ENCODE measurements at places on chromosomes 1 and 21.
A peak's percentile ranks its signal among the peaks of the same experiment; 100 is the strongest.

DNA sequence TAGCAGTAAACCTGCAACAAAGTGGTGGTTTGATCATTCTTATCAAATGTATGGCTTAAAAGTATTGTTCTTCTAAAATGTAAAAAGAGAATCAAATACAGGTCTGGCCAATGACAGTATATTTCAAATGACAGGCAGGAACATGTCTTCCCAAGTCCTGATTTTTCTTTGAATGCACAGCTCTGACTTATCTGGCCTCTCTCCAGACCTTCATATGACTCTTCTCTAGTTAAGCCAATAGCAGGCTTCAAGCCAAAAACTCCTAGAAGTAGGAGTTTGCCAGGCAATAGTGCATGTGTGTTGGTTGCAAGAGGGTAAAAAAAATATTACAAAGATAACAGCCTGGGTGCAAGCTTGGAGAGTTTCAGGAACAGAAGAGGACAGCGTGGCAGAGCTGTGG is 345.5 kb downstream of the SMYD3 start:
- DNase-seq = peak; percentile 77

- DNase-seq = no peak
Measured at GRCh38 chr1:165253818-165254254, 102.7 kb downstream of the LMX1A start.

GRCh38 chr1:109826930-109827349 is 63.2 kb upstream of the EPS8L3 start:
- DNase-seq = no peak

DNA sequence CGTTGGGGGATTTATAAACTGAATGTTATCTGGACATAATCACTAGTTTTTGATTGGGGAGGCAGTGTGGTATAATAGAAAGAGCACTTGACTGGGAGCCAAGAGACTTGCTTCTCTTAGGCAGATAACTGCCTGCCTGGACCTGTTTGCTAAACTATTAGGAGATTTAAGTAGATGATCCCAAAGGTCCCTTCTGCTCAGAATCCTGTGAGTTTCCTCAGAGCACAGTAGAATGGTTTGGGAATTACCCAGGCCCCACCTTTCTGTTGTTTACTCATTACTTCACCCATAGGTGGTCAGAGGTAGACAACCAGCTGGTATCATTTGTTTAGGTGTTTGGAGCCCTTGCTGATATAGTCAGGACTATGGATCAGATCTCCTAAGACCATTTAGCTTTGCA is 10.3 kb upstream of the PODN start:
- no peak for DNase-seq

DNA sequence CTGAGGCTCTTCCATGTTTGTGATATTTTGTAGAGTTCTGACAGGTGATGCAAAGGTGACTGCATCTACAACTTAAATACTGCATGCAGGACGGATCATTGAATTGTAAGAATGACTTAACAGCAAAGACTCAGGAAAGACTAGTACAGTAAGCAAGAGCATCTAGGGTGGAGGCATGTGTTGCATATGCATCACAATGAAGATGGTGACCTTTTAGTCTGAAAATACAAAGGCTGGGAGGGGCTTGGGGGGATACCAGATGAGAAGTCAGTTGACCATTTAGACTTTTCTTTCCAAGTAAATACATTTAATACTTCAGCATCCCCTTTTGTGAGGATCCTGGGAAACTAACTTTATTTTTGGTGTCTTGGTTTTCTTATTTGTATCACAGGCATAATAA is 145.5 kb downstream of the NUF2 start:
- DNase-seq = no peak

DNA sequence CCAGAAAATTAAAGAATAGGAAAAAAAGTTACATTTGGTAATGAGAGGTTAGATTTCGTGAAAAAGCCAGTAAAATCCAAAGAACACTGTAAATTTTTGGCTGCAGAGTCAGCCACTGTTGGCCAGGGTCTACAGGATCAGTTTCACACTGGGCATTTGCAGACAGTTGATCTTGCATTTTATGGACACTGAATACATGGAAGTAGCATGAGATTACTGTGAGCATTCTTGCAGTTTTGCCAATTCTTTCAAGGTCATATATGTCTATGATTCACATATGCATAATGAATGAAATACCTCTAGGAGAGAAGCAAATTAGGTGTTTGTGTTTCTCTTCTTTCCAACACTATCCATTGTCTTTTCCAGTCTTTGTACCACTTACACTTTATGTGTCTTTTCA is 200.8 kb upstream of the DPYD start:
- peak; percentile 32 for DNase-seq

- DNase-seq = no peak
Measured at GRCh38 chr1:204126956-204127355, 24.9 kb downstream of the ETNK2 start.

DNA sequence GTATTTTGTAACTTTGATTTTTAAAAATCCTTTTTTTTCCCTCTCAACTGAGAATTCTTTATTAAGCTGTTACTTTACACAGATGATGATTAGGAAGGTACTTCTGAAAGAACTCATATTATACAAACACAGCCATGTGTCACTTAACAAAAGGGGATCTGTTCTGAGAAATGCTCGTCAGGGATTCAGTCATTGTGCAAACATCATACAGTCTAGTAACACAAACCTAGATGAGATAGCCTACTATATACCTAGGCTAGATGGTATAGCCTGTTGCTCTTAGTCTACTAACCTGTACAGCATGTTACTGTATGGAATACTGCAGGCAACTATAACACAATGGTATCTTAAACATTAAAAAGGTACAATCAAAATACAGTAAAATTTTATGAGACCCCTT is 24.9 kb downstream of the AHCTF1 start:
- DNase-seq = no peak

GRCh38 chr1:156760092-156760795 is 7.1 kb upstream of the PRCC start:
- no peak for DNase-seq

- DNase-seq = no peak
Measured at GRCh38 chr21:16583556-16583955, 853.8 kb downstream of the USP25 start.

DNA sequence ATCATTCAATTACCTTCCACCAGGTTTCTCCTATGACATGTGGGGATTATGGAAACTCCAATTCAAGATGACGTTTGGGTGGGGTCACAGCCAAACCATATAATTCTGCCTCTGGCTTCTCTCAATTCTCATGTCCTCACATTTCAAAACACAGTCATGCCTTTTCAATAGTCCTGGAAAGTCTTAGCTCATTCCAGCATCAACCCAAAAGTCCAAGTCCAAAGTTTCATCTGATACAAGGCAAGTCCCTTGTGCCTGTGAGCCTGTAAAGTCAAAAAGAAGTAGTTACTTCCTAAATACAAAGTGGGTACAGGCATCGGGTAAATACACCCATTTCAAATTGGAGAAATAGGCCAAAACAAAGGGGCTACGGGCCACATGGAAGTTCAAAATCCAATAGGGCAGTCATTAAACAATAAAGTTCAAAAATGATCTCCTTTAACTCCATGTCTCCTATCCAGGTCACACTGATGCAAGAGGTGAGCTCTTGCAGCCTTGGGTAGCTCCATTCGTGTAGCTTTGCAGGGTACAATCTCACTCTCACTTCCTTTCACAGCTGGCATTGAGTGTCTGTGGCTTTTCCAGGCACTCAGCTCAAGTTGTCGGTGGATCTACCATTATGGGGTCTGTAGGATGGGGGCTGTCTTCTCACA is 112.9 kb downstream of the FCRL5 start:
- no peak for DNase-seq

DNA sequence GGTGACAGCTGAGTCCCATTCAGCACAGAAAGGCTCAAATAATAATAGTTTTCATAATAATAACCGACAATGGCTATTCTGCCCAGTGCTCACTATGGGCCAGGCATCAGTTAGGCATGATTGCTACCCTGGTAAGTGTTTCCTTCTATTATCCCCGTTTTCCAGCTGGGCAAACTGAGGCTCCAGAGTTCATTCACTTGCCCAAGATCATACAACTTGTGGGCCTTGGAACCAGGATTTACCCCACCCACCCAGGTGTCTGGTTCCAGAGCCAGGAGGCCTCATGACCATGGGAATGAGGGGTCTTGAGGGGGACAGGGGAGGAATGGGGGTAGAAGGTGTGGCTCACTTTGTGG is 518 bp downstream of the PLOD1 start:
- DNase-seq = no peak

DNA sequence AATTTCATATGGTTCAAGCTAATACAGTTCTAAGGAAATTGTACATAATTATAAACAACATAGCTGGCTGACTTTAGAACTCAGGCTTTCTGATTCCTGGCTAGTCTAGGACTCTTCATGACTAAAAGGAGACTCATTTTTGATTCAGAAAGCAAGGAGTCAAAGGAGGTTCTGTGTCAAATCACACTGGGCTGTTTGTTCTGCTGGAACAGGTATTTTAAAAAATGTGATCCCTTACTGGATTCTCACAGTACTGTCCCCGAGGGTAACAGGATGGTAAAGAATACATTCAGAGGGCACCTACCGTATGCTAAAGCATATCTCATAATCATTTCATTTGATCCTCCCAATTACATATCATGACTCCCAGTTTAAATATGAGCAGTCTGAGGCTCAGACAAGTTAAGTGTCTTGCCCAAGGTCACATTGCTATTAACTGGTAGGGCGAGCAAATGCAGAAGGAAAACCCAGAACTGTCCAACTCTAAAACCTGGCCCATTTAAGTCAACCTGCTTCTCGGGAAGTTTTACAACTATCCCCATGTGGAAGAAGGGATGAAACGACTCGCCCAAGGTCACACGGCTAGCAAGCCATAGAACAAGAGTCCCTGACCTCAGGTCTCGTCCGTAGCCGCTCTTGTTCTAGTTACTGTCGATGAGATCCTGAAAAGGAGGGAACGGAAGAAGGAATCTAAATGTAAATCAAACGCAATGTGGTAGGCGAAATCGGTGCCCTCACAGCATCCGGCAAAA is 675 bp downstream of the MYSM1 start:
- no peak for DNase-seq

DNA sequence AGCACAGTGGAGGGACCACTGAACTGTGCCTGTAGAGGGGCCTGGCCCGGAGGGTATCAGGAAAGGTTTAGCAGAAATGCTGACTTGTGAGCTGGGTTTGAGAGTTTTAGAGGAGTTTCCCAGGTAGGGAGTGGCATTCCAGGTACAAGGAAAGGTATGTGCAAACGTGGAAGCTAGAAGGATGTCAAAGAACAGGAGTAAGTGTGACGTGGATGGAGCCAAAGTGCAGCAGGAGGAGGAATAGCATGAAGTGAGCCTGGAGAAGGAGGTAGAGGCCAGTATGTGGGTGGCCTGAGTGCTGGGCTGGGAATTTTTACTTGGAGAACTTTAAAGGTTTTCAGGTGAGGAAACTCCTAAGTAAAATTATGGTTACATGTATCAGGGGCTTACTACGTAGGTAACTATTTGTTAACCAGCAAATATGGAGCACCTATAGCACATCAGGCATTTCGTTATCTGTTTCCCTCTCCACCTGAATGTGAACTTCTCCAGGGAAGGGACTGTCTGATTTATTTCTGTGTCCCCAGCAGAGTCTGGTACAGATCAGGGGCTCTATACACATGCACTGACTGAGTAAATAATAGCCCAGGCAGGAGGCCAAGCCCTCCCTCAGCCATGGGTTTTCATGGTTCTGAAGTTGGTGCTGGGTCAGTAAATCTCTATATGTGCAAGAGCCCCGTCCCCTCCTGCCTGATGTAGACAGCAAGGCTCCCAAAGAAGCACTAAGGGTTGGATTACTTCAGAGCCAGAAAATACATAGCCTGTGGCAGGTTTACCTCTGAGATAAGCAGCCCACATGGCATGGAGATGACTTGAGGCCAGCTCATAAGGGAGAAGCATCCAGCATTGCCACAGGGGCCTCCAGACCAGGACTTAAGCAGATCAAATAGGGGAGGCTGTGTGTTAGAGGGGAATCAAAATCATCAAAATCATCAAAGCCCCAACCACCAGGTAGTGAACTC is 43.4 kb downstream of the CDCP2 start:
- DNase-seq = no peak

DNA sequence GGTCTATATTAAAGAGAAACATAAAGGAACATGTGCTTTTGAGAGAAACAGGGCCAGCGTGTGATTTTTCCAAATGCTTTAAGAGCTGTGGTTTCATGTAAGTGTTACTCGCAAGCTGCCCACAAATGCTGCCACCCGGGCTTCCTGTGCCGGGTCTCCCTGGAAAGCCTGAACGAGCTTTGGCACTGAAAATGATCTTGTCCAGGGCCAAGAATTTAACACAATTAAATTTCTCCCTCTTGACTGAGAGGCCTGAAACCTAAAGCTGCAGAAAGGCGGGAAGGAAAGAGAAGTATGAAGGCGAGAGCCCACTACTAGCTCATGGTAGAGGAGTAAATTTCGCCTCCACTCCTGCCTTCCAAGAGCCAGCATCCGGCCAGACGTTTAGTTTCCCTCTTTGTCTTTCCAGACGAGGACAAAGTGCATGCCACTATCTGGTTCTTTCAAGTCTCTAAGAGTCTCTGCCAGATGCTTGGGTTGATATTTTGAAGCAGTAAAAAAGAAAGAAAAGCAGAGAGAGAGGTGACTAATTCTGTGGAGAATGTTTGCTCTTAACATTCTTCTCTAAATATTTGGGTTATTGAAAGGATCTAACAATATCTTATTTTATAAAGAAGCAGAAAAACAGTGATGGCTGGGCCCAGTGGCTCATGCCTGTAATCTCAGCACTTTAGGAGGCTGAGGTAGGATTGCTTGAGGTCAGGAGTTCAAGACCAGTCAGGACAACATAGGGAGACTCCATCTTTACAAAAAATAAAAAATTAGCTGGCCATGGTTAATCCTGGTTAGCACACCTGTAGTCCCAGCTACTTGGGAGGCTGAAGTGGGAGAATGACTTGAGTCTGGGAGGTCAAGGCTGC is 100.0 kb upstream of the HNRNPU start:
- peak; percentile 29 for DNase-seq

DNA sequence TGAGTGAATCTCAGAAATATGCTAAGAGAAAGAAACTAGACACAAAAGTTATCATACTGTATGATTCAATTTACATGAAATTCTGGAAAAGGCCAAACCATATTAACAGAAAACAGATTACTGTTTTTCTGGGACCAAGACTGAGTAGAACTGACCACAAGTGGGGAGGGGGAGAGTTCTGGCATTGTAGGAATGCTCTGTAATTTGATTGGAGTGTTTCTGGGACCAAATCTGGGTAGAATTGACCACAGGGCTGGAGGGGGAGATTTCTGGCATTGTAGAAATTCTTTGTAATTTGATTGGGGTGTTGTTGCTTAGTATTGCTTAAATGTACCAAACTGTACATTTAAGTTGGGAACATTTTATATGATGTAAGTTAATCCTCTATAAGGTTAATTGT is 3.4 kb upstream of the OR10K1 start:
- no peak for DNase-seq

GRCh38 chr21:43346551-43346950 is 80.4 kb downstream of the SIK1 start:
- no peak for DNase-seq

GRCh38 chr1:31289021-31289420 is 7.6 kb downstream of the SNRNP40 start:
- DNase-seq = no peak

- no peak for DNase-seq
Measured at GRCh38 chr1:94038511-94038910, 82.4 kb downstream of the ABCA4 start.

Measured in NCI-H446 treated with DMSO at 0.1 percent for 48 hours (cell line).